Common myeloid progenitor, CD34-positive (primary cell): ENCODE measurements at places on chromosomes 7 and 10.
A peak's percentile ranks its signal among the peaks of the same experiment; 100 is the strongest.

DNA sequence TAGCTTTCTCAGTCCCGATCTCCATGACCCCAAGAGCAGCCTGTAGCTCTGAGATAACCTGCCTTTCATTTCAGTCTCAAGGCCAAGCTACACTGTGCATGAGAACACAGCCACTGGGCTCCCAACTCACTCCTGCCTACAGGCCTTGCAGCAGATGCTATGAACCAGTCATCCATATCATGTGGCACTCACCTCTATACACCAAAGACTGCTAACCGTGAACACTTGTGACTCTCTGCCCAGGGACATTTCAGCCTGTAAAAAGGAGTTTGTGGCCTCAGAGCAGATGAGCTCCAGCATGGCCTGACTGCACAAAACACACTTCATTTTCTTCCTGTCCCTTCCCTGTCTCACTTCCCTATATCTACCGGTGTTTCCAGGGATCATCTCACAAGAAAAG, 56.9 kb upstream of the NPY start:
- no peak for DNase-seq

DNA sequence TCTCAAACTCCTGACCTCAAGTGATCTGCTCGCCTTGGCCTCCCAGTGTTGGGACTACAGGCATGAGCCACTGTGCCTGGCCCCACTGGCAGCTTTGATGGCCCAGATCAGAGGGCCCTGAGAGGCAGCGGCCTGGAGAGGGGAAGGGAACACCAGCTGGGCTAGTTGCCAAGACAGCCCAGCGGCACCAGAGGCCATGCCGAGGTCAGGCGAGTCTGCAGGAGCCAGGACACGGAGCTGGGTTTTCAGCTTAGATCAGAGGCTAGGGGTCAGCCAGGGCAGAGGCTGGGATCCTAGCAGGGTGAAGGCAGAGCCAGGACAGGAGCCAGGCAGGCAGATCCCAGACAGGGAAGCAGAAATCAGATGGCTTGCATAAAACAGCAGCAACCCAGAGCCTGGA, 92.9 kb downstream of the MYL10 start:
- no peak for DNase-seq

DNA sequence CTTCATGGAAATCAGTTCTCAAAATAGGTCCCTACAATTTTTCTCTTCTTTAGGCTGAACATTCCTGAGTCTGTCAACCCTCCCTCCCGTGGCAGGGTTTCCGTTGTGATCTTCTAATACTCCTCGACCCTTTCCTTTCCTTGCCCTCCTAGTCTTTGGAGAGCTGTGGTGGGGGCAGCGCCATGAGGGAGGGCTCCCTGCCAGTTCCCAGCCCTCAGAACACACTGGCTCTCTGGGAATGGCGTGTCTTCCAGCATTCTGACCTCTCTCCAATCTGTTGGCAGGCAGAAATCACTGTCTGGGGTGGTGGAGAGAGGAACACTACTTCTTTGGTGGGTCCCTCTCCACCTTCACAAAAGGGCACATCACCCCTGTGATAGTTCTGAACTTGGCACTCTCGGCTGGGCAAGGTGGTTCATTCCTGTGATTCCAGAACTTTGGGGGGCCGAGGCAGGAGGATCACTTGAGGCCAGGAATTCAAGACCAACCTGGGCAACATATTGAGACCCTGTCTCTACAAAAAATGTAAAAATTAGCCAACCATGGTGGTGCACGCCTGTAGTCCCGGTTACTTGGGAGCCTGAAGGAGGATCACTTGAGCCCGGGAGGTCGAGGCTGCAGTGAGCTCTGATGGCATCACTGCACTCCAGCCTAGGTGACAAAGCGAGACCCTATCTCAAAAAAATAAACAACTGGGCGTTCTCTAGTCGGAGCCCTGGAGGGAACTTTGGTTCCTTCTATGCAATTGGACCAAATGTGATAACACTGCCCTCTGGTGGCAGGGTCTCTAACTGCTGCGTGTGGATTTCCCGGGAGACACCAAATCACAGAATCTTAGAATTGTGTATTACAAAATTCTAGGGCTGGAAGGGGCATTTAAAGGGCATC, 13.1 kb upstream of the ARPC1A start:
- DNase-seq: peak; percentile 55

DNA sequence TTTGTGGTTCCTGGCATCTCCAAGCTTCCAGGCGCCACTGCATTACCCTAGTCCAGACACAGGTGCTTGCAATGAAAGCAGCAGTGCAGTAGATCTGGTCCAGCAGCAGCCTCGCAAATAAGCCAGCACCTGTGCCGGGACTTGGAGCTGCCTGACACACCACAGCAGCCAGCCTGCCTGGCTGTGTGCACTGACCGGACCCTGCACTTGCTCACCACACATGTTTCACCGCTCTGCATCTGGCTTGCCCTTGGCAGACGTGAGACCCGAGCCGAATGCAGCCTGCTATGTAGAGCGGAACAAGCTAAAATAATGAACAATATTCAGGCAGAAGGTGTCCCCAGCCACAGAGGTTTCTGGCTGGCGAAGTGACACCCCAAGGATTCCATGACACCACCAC, 123.6 kb upstream of the POM121L12 start:
- no peak for DNase-seq
